ENCODE measurements at places on chromosomes 3 and 15. TPM values are rescaled to one million over a fixed set of nuclear protein-coding genes. Genes with fewer than 3 reads are reported as not detected.

DNA sequence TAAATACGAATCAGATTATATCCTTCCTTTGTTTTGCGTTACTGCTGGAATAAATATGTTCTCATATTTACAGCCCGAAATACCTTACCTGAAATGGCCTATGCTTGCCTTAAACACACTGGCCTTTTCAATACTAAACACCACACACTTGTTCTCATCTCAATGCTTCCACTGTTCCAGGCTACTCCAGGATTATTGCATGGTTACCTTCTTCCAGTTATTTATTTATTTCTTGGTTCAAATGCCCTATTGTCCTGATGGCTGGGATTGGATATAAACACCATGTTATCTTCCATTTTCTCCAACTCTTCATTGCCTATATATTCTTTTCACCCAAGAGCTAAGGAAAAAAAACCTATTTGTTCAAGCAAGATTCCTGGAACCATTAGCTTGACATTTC is 125.3 kb downstream of the SI start:
- no peak for DNase-seq

- no peak for DNase-seq
Measured at GRCh38 chr3:65326574-65326973, 638.8 kb upstream of the ADAMTS9 start.

Gene IMPG2
- total RNA-seq = 0.78 TPM

GRCh38 chr3:65538101-65538500 is 500.6 kb downstream of the MAGI1 start:
- DNase-seq = no peak

- peak; percentile 25 for DNase-seq
Measured at GRCh38 chr3:44076221-44076829, 165.4 kb upstream of the TOPAZ1 start.

DNA sequence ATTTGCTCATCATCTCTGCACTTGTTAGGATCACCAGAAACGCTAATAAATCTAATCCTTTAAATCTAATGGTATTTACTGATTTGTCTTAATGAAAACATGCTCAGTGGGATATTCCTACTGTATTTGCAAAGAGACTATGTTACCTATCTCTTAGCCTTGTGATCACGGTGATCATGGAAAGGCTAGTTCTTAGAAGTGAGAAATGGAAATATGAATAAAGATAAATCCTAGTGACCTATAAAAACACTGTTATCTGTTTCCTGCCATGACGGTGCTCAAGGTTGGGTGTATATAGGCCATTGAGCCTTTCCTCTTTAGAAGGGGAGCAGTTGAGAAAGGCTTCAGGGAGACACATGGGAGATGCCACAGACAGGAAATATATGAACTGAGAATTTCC is 116.3 kb downstream of the THRB start:
- DNase-seq = no peak

- DNase-seq = no peak
Measured at GRCh38 chr3:132522353-132522752, 74.7 kb upstream of the ACKR4 start.

DNA sequence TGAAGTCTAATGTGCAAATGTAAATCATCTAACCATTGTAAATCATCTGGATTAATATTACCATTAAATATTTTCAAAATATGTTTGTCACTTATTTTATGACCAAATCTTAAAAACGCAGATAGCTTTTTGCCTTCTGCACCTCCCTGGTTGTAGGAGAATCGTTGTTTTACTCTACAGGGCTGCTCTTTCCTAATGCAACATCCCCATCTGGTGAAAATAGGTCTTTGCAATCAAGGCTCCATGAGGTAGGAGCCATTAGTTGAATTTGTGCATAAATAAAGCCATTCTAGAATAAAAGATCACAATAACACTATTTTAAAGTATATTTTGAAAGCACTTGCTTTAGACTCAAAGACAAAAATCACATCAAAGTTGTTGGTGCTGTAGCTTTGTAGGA is 535.6 kb upstream of the AGTR1 start:
- peak; percentile 57 for DNase-seq

GRCh38 chr3:147775816-147776530 is 366.8 kb downstream of the ZIC1 start:
- peak; percentile 45 for DNase-seq

DNA sequence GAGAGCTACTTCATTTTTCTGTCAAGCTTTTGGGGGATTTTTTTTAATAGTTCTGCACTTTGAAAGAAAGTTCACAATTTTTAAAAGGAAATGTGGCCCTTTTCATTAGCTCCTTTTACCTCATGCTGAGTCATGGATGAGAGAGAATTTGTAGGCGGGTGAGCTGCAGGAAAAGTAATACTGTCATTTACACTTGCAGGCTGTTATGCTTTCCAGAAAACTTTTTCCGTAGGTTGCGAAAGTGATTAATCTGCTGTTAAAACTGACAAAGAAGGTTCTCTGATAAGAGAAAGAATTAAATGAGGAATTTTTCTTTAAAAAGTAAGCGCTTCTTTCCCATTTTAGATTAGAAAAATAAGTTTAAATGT is 430.2 kb downstream of the LPP start:
- DNase-seq = peak; percentile 57

- no peak for DNase-seq
Measured at GRCh38 chr15:91498749-91499062, 354.8 kb upstream of the SLCO3A1 start.

Gene SAMD7
- total RNA-seq = not detected

- no peak for DNase-seq
Measured at GRCh38 chr15:70262591-70263274, 165.0 kb upstream of the TLE3 start.

DNA sequence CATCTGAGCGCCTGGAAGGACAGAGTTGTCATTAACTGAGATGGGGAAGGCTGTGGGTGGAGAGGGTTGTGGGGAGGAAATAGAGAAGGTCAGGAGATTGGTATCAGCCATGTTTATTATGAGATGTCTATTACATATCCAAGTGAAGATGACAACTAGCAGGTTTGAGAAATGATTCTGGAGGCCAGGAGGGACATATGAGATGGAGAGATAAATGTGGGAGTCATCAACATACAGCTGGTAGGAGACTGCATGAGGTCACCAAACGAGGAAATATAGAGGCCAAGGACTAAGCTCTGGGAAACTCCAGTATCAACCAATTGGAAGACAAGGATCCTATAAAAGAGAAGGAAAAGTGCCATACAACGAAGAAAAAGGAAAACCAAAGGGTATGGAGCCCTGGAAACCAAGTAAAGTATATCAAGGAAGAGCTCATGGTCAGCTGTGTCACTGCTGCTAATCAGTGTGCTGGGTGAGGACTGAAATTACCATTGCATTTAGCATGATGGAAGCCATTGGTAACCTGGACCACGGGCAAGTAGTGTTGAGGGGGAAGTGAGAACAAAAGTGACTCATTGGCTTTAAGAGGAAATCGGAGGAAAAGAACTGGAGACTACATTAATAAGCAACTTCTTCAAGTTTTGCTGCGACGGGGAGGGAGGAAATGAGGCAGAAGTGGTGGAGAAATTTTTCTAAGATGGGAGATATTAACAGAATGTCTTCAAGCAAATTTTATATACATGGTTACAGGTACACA is 14.0 kb upstream of the UACA start:
- no peak for DNase-seq

DNA sequence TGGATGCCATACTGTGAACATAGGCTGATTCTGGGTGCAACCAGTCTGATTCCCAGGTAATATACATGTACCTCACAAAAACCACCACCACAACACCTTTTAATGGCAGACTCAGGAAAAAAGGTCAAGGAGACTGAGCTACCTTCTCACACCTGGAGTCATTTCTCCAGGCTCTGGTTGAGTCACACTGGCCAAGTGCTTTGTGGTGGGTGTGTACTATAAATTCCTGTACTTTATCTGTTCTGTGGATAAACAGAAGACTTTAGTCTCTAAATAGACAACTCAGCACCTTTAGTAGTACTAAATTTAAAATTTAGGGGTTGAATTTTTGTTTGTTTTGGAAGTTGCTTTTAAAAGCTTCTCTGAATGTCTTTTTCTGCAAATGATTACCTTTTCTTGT is 46.7 kb downstream of the TOP2B start:
- DNase-seq = no peak

Gene IL12A
- 0.96 TPM for total RNA-seq

GRCh38 chr3:111210866-111211564 is 139.4 kb downstream of the NECTIN3 start:
- DNase-seq = no peak

DNA sequence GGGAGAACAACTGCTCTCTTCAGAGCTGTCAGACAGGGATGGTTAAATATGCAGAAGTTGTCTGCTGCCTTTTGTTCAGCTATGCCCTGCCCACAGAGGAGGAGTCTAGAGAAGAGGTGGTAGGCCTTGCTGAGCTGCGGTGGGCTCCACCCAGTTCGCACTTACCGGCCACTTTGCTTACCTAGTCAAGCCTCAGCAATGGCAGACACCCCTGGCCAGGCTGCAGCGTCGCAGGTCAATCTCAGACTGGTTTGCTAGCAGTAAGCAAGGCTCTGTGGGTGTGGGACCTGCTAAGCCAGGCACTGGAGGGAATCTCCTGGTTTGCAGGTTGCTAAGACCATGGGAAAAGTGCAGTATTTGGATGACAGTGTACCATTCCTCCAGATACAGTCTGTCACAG is 12.3 kb upstream of the TMEM45A start:
- no peak for DNase-seq

Gene LSAMP
- 0.03 TPM for total RNA-seq

Gene CACNA2D2
- not detected for total RNA-seq

Gene SH3BP5
- total RNA-seq = 12.2 TPM

Gene TMEM108
- 20.7 TPM for total RNA-seq

Gene SNTN
- not detected for total RNA-seq

GRCh38 chr3:155130001-155130400 is 49.9 kb downstream of the MME start:
- DNase-seq = no peak

Gene AADAC
- total RNA-seq = not detected

DNA sequence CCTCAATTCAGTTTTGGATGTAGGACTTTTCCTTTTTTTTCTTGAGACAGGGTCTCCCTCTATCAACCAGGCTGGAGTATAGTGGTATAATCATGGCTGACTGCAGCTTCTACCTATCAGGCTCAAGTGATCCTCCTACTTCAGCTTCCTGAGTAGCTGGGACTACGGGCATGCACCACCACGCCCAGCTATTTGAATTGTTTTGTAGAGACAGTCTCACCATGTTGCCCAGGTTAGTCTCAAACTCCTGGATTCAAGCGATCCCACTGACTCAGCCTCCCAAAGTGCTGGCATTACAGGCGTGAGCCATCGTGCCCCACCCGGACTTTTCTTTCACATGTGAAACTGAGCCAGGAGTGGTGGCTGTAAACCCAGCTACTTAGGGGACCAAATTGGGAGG is 3.5 kb downstream of the RNU5B-1 start:
- no peak for DNase-seq

DNA sequence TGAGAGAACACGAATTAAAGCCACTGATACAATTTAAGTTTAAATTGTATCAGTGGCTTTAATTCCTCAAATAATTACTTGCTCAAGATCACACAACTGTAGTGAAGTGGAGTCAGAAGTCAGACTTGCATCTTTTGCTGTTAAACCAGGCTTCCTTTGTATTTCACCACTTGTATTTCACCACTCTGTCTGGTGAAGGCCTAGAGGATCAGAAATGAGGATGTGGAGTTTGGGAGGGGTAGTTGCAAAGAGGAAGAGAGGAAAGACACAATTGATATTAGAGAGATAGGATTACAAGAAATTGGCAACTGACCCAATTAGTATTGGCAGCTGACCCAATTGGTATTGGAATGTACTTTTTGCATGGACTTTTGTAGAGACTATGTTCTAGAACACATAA is 288.1 kb upstream of the GPR149 start:
- no peak for DNase-seq

DNA sequence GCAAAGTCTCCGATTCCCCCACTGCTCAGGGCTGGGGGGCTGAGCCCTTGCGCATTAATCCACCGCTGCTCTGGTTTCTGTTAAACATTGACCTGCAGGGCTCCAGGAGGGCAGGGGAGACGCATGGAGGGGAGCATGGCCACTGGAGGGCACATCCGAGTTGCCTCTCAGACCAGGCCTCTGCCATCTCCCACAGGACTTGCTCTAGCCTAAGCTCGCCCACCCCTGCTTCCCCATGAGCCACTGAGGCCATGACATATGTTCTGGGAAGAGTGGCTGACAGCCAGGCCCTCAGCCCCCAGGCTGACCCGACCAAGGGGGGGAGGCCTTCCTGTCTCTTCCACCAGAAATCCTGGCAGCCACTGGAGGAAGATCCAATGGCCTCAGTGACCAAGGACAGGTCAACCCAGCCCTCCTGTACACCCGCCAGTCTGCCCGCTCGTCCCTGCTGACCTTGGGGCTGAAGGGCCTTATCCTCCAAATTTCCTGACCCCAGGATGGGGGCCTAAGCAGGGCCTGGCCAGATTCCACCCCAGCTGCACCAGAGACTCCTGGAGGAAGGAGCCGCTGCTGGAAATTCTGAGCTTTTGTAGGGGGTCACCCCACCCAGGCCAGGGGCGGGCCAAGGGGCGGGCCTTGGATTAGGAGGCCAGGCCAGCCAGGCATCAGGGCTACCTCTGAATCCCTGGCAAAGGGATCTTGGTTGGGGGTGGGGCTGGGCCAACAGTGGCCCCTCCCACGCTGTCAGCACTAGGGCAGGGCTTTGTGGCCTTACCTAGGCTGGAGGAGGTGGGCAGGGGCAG is at the start of gene HYAL1:
Gene HYAL1, minus strand, starts transcription at position 562 of the 803 bp plus-strand sequence. CDS start 618 bp downstream, outside the sequence.
- no peak for DNase-seq

DNA sequence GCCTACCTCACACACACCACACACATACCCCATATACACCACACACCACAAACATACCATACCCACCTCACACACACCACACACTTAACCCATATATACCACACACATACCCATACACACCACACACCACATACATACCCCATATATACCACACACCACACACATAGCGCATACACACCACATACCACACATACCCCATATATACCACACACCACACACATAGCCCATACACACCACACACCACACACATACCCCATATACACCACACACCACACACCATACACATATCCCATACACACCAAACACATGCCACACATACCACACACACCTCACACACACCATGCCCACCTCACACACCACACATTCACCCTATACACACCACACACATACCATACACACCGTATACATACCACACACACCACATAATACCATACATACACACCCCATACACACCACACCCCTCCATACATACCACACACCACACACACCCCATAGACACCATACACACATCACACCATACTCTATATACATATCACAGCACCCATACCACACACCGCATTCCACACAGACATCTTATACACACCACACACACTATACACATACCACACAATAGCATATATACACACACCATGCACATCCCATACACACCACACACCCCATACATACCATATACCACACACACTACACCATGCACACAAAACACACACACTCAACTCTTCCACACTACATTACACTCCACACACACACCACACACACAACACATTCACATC is 29.5 kb downstream of the APBA2 start:
- no peak for DNase-seq

- no peak for DNase-seq
Measured at GRCh38 chr3:46854555-46854991, 8.7 kb downstream of the MYL3 start.

- DNase-seq = no peak
Measured at GRCh38 chr15:88990185-88990679, 77.1 kb upstream of the MFGE8 start.

Measured in myocyte (in vitro differentiated cells).